NCI-H2029 (cell line): ENCODE measurements at places on chromosomes 6 and 20.

GRCh38 chr6:51292659-51293058 is 474.0 kb downstream of the TFAP2B start:
- no peak for DNase-seq

DNA sequence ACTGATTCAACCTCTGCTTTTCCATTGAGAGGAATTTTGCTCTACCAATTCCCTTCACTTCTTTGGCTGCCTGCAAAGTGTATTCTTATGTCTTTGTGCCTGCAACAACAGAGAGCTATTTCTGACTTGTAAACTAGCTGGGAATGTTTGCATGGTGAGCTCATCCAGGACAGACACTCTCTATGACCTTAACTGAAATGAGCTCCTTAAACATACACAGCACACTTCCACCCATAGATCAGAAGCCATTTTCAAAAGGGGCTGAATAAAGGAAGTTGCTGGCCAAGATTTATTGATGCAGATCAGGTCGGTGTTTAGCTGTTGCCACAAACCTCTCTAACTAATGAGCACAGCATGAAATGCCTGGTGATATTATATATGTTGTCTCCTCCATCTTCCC is 377.7 kb downstream of the BTBD9 start:
- DNase-seq = no peak

- DNase-seq = no peak
Observed at GRCh38 chr20:57714409-57715267, 4.8 kb upstream of the PMEPA1 start.

DNA sequence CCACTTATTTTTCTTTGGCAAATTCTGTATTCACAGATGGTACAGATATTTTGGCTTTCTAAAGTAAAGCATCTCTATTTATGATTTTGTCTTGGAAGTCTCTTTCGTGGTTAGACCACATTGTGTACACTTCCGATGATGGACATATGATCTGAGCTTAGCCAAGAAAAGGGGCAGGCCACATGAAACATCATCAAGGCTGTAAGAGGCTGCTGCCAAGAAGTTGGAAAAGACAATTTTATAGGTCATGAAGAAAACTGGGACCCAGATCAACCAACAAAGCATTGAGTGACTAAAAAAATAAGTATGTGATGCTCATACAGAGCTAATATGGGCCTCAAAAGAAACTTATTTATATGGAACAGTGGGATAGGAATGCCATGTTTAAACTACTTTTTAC is 266.4 kb downstream of the HAO1 start:
- no peak for DNase-seq

DNA sequence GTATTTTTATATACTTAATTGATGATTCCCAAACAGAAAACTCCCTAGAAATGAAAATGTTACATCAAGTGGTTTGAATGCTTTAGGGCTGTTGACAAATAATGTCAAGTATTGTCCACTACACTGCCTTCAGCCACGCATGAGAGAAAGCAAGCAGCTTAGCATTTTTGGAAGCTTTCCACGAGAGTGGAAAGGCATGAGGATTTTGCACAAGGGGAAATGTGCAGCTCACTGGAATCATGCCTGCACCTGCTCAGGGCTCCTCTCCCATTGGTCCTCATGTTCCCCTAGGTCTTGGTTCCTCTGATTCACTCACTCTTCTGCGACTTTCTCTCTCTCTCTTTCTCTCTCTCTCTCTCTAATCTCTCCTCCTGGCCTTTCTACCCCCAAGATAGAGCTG is 439.5 kb upstream of the CDH4 start:
- DNase-seq = no peak

DNA sequence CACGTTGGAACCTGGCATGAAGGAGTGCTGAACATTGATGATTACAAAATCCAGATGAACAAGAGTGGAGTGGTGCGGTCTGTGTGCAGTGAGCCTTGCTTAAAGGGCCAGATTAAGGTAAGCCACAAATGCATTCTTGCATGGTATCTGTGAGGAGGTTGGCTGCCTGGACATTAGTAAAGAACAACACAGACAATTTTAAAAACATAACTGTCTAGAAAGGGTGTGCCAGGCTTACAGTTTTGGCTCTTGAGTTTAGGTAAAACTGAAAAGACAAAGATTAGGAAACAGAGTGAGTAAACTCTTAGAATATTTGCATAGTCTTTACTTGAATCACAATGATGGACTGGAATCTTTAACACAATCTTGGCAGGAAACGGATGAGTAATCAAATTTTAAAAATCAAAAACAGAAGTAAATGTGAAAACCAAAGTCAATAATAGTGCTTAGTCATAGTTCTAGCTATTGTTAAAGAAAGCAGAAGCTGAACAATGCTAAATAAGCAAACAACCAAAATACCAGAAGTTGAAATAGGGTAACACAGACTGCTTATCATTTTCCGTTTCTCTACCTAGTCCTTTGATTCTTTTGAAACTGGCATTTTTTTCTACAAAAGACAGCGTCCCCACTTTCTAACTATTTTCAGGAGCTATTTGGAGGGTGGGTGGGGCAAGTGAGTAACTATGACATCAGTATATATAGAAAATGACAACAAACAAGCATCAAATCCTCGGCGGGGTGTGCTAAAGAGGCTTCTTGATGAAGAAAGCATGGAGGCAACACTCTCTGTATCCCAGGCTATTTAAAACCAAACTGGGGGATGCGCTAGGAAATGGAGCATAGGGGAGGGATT is 185.8 kb upstream of the RAB32 start:
- no peak for DNase-seq
